ENCODE measurements at places on chromosomes 12 and 14.

DNA sequence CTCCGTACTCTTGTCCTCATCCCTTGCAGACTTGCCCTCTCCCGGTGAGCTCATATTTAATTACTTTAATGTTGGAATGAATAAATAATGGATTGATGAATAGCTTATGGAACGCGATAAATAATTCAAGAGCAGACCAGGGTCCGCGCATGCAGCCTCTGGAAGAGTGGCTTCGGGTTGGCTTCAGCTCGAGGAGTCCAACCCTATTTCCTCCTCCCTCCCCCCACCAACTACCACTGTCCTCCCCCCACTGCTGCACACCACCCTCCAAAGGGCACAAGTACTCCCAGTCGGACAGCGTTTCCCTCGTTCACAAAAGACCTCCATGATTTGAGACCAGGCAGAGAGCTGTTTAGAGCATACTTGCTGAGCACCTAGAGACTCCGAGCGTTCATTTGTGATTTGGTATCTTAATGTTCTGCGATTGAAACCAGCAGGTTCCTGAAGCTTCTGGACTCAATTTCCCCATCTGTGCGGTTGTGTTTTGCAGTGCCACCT is 647 bp upstream of the SIX1 start:
- DNase-seq: no peak

DNA sequence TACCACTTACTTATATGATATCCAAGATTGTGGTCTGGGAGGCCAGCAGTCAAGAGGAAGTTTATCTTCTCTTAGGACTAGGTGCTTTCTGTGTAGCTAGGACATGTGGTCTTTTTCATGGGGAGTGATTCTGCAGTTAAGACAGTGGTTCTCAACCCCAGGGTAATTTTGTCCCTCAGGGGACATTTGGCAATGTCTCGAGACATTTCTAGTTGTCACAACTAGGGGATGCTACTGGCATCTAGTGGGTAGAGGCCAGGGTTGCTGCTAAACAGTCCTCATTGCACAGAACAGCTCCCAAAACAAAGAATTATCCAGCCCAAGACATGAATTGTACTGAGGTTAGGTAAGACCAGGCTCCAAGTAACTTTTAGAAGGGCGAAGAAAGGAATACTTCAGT is 20.0 kb downstream of the AMDHD1 start:
- no peak for DNase-seq

DNA sequence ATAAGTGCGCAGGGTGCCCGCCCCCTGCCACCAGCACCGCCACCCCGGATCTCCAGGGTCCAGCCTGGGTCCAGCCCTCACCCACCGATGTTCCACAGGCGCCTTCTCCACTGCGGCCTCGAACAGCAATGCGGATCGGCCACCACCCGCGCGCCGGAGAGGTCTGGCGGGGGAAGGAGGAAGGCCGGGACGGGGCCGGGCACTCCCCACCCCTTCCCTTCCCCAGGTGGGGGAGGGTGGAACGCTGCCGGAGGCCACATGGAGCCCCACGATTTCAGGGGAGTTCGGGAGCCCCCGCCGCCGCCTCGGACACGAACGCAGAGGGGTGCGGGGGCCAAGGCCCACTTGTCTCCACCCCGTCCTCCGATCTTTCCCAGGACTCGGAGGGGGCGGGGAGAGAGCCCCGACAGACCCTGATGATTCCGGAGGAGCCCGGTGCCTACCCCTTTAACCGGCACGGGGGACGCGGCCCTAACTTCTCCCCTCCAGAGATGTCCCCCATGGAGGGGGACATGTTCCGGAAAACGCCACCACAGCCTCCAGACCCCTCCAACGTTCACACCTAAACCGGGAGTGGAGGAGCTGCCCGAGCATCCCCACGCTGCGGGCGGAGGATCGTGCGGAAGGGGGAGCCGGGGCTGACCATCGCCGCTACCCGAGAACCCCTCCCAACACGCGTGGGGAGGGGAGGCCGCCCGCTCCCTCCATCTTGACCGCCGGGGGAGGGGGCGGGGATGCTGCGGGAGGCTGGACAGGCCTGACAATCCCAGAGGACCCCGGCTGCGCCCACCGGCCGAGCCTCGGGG is 1.1 kb downstream of the ATXN2 start:
- peak; percentile 40 for DNase-seq

DNA sequence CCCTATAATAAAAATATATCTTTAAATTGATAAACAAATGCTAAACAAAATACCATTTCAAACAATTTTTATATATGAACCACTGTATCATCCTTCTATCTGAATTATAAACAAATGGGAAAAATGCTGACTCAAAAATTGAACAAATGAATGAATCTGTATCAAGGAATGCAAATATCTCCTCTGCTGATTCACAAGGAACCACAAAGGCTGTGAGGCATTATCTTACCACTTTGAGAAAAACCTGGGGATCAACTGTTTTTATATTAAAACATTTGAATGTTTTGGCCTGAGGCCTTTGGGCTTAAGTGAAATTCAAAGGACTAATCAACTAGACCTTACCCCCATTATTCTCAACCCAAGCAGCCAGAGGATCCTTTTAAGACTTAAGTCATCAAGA is 86.3 kb downstream of the EML5 start:
- DNase-seq: no peak

Data from activated CD4-positive, CD25-positive, alpha-beta regulatory T cell treated with anti-CD3 and anti-CD28 coated beads, Interleukin-2, amount 50 U/mL, for 72 hours (primary cell).